ENCODE measurements at places on chromosomes 16 and 17.

GRCh38 chr17:72118335-72119076 lies 2.3 kb upstream of the SOX9 start:
- peak; percentile 25 for DNase-seq

DNA sequence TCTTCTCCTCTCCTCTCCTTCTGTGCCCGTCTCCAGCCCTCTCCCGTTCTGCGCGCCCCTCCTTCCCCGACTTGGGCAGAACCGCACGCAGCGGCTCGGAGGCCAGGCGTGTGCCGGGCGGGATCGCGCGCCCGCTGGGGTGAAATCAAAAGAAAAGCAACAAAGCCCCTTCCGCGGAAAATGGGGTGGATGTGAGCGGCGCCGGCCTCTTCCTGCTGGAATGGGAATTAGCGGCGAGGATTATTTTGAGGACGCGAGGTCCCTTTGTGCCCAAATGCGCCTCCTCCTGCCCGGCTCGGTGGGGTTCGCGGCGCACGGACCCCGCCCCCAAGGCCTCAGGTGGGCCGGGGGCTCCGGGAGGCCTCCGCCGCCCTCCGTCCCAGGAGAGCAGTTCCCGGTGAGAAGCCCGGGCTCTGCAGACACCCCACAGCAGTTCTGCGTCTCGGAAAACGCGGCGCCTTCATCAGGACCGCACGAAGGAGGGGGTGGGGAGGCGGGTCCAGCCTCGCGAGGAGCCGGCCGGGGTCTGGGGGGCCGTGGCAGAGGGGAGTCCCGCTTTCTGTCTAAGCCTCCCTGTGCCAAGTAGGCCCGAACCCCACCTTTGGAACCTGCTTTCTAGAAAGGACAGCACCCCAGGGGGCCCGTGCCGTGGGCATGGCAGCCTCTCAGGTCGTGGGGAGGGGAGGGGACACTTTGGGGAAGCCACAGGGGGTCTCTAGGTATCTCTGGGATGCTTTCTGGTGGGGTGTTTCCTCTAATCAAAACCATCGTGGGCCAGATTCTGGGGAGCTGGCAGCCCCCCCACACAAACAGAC lies 91.0 kb upstream of the CBX4 start:
- DNase-seq = no peak

GRCh38 chr16:19804538-19805323 lies 79.9 kb downstream of the GPRC5B start:
- DNase-seq = peak; percentile 57

DNA sequence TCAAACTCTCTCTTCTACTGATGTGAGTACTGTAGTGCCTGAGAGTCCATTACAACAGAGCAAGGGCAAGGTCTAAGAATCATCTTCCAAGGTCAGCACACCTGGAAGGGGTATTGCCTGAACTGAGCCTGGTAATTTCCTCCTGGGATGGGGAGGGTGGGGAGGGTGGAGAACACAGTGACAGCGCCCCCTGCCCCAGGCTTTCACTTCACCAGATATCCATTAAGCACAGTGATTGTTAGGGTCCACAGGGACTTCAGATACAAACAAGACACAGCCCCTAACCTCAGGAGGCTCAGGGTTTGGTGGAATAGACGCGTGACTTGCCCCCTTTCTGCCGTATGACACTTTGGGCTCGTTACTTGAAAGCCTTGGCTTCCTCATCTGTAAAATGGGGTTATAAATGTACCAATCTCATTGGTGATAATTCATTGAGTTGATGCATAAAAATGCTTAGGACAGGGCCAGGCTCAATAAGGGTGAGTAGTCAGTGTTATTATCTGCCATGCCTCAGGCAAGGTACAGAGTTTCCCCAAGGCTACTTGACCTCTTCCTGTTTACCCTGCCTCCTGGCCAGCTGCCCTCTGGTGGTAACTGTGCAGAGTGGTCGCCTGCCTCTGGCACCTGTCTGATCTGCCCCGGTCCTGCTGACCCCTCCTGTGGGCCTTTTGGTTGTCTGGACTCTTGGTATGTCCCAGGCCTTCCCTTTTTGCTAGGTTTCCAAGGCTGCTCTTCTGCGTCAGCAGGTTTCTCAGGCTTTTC lies 13.1 kb upstream of the BRD7 start:
- no peak for DNase-seq

- DNase-seq = no peak
These were observed 122.4 kb upstream of the TMEM97 start for GRCh38 chr17:28196636-28197035.

DNA sequence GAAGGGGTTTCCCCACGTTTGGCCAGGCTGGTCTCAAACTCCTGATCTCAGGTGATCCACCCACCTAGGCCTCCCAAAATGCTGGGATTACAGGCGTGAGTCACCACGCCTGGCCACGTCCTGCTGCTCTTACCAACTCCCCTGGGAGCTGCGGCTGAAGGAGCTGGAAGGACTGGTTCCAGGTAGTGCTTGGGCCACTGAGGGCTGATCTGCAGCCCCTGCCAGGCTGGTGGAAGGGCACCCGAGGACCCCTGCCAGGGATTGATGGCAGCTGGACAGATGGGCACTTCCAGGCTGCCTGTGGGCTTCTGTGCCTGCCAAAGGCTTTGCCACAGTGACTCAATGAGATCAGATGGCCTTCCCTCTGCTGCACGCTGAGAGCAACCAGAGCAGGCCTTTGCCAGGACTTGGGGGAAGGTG lies 2.3 kb downstream of the OXLD1 start:
- no peak for DNase-seq

DNA sequence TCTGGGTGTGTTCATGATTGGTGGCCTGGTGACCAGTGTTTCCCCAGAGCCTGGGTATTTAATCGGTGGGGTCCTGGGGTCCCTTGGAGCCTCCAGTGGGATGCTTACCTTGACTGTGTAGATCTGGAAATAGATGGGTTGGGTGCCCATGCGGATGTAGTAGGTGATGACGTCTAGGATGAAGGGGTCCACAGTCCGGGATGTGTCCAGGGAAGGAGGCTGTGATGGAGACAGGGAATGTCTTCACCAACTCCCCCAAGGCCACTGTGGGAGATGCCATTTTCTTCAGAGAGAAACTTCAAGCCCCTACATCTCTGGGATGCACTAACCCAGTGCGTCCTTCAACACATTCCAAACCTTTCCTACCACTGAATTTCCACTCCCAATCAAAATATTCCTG lies 24.1 kb upstream of the MFSD6L start:
- no peak for DNase-seq

GRCh38 chr17:29867643-29868181 lies 62.3 kb downstream of the SSH2 start:
- no peak for DNase-seq
